ENCODE measurements at places on chromosomes 1 and 21.

- peak; percentile 28 for DNase-seq
Observed at GRCh38 chr1:235442788-235443429, 61.3 kb downstream of the B3GALNT2 start.

- no peak for DNase-seq
Observed at GRCh38 chr1:76799700-76800099, 67.6 kb upstream of the ST6GALNAC5 start.

DNA sequence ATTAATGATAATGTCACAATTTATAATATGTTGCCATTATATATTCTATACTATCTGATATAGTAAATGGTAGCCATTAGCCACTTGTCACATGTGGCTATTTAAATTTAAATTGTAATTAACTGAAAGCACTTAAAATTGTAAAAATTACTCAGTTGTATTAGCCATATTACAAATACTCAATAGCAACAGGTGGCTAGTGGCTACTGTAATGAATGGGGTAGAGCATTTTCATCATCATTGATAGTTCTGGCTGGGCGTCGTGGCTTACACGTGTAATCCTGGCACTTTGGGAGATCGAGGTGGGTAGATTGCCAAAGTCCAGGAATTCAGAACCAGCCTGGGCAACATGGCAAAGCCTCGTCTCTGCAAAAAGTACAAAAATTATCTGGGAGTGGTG is 16.5 kb downstream of the ZBTB37 start:
- no peak for DNase-seq

GRCh38 chr1:201455098-201455497 is 13.9 kb downstream of the PHLDA3 start:
- DNase-seq, result no peak

- DNase-seq, result peak; percentile 33
Observed at GRCh38 chr1:2208309-2209239, 14.0 kb upstream of the FAAP20 start.

DNA sequence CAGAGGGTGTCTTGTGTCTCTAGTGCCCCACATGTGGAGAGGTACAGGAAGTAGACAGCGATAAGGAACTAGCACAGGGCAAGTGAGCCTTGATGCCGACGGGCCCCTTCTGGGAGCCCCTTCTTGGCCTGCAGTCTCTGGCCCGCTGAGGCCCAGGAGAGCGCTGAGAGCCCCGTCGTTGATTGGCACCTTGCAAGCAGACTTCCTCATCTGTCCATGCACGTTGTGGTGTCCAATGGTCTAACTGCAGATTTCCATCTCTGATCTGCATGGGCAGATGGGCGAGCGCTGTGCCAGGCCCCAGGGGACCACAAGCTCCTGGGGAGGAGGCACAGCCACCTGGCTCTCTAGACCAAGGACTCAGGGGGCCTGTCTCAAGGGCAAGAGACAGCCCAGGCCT is 32.4 kb downstream of the PLEKHA6 start:
- DNase-seq, result no peak

DNA sequence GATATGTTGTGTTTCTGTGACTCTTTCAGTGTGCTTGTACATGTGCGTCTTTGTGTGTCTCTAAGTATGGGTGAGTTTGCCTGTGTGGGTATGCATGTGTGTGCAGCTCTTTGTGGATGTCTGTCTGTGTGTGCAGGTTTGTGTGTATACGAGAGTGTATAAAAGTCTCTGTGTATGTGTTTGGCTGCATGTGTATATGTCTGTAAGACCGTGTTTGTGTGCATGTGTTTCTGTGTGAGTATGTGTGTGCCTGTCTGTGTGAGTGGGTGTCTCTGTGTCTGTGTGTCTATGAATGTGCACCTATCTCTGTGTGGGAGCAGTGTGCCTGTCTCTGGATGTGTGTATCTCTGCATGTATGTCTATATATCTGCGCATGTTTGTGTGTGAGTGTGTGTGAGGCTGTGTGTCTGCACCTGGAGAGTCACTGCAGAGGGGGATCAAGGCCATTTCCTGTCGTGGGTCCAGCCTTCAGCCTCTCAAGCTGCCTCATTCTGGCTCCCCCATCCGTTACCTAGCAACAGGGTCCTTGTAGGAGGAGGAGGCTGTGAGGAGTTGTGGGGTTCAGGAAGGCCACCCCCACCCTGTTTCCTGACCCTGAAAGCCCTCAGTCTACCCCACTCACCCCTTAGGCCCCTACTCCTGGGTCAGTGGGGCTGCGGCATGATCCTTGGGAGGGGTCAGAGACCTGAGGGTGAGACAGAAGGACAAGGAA is 10.4 kb downstream of the FGR start:
- DNase-seq, result no peak

- no peak for DNase-seq
Observed at GRCh38 chr1:181040284-181040865, 6.6 kb downstream of the MR1 start.

DNA sequence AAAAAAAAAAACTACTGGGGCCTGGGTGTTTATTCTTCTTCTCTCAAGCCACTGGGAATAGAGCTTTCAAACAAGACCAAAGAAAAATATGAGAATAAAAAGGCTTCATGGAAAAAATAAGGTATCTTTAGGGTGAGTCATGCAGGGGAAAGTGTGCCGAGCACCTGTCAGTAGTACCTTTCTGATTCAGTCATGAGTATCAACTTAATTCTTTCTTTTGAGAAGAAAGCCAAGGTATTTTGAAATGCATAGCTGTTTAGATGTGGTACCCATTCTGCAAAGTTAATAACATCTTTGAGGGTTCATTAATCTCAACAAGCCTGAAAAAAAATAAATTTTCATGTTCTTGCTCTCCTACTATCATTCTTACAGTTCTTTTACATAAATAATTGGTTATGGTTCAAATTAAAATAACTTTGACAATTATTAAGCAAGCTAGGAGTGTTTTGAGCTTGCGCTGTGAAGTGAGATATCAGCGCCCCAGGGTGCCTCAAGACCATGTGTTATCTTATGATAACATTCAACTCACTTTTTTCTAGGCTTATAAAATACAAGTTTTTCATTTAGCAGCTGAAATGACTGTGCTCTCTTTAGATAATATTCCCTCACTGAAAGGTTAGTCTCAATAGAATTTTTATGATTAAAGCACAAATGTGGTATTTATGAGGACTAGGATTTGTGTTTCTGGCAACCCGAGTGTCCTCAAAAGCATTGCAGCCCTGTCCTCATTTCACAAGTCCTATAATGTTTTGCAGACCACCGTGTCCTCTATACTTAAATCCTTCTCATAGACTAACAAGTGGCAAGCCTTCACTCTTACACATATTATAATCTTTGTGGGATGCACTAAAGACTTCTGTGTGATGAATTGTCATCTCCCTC is 138.6 kb downstream of the SLC44A5 start:
- no peak for DNase-seq

DNA sequence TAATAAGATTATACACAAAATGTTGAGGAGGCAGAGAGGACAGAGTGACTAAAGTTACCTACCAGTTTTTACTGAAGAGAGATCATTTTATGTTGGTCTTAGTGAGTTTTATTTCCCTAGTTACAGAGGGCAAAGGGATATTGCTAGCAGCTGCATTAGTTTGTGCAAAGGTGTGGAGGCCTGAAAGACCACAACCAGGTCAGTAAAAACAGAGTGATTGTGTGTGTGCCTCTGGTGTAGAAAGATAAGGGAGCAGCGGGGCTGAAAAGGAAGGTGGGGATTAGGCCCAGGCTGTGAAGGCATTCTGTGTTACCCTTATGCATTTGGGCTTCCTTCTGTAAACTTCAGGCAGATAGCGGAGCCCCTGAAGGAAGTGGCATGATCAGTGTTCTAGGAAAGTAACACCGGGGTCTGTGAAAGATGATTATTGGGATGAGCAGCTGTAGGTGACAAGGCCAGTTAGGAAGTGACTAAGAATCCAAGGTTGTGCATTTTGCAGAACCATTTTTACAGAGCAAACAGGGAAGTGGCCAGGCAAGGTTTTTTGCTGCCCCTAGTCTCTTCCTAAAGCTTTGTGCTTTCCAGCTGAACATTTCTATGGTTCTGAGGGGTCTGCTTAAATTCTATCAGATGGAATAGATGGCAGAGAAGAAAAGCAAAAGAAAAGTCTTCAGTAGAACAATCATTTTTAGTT is 3.7 kb downstream of the GADD45A start:
- no peak for DNase-seq

DNA sequence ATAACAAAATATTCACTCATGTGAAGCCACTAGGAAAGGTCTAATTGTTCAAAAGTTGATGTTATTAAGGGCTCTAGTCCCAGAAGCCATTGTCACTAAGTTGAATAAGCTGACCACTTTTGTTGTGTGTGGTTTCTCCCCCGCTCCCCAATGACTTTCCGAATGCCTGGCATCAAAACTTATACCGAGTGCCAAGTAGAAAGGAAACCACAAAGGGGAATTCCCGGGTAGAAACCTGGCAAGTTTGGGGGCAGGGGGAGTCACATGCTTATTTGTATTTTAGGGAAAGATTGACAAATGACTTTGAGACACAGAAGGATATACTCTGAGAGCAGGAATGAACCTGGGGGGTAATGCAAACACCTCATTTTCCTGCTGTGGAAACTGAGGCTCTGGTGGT is 154.1 kb downstream of the TGFBR3 start:
- no peak for DNase-seq

- no peak for DNase-seq
Observed at GRCh38 chr1:154994269-154994587, 842 bp downstream of the LENEP start.

GRCh38 chr1:52663716-52664115 is 30.7 kb downstream of the SHISAL2A start:
- DNase-seq, result no peak

GRCh38 chr1:148318123-148318903 is 164.8 kb downstream of the PPIAL4G start:
- DNase-seq, result no peak

GRCh38 chr1:218346391-218347204 is 1.5 kb downstream of the TGFB2 start:
- no peak for DNase-seq

DNA sequence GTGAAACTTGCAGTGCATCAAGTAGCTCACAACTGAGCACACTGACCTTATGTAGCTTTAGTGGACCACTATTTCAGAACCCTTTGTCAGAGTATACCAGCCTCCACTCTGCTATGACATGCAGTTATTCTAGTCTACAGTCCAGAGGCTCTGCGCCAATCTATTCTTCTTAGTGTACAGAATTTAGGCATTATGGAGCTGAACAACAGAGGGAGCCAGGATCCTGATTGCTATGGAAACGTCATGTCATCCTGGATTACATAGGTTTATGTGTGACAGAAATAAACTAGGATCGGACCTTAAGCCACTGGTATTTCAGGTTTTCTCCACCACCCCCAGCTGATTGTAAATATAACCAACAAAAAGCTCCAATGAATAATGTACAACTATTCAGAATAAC is 48.1 kb upstream of the EEIG2 start:
- no peak for DNase-seq

GRCh38 chr1:18037651-18038050 is 69.9 kb upstream of the IGSF21 start:
- DNase-seq, result no peak

Measured in fibroblast of skin of left biceps (primary cell).